ENCODE measurements at places on chromosomes 7 and 10.
A peak's percentile ranks its signal among the peaks of the same experiment; 100 is the strongest.

GRCh38 chr7:150481922-150482321 is 31.5 kb downstream of the GIMAP8 start:
- DNase-seq = no peak

DNA sequence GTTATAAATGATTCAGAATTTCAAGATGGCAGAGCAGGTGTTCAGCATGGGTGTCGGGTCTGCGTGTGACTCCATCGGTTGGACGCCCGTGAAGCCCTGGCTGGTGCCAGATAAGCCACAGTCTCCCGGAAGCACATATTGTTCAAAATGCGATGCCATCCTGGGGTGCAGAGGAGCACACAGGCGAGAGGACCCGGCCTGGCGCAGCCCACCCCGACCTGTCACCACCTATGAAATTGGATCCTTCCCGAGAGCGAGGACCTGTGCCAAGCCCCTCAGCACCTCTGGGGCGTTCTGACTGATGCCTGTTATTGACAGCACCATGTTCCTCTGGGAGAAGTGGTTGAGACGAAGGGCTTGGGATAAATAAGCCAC is 110.1 kb downstream of the ACTR3B start:
- DNase-seq = no peak

- DNase-seq = no peak
Observed at GRCh38 chr7:135519233-135519688, 9.4 kb upstream of the CNOT4 start.

- DNase-seq = no peak
Observed at GRCh38 chr10:127973791-127974311, 66.9 kb downstream of the PTPRE start.

- DNase-seq = no peak
Observed at GRCh38 chr10:132617737-132618052, 80.1 kb downstream of the INPP5A start.

DNA sequence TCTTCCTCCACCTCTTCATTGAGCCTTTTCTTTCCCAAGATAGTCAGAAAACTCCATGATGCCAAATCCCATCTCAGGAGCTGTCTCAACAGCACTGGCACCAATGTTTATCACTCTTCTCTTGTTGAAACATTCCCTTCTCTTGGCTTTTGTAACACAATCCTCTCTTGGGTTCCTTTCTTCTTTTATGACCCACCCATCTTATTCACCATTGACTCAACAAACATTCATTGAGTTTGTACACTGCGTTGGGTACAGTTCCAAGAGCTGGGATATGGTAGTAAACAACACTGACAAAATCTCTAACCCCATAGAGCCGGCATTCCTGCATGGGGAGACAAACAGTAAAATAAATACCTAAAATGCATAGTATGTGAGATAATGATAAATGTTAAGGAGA is 577.5 kb downstream of the INHBA start:
- no peak for DNase-seq

GRCh38 chr10:3781468-3782145 is 3.4 kb downstream of the KLF6 start:
- peak; percentile 66 for DNase-seq

- DNase-seq = no peak
Observed at GRCh38 chr7:99106821-99107241, 37.1 kb downstream of the SMURF1 start.

- DNase-seq = no peak
Observed at GRCh38 chr10:18158773-18159265, 18.6 kb downstream of the CACNB2 start.
